ENCODE measurements at places on chromosomes 13 and 19. TPM values are rescaled to one million over a fixed set of nuclear protein-coding genes. Genes with fewer than 3 reads are reported as not detected.
A peak's percentile ranks its signal among the peaks of the same experiment; 100 is the strongest.

Gene PGPEP1
- polyA plus RNA-seq = 77.2 TPM

Gene GNG7
- 2.2 TPM for polyA plus RNA-seq

Gene DNAAF3
- 0.99 TPM for polyA plus RNA-seq

Gene LIPE
- polyA plus RNA-seq = 13.9 TPM

Gene RABAC1
- polyA plus RNA-seq = 82.4 TPM

Gene TRIM13
- 33.8 TPM for polyA plus RNA-seq

- no peak overlapping the region for H3K4me3 ChIP-seq
- no peak for DNase-seq
- H3K27ac ChIP-seq = no peak overlapping the region
- peaks cover 65% of the 10 kb centered on the region for H3K36me3 ChIP-seq
- H3K27me3 ChIP-seq = no peaks in the 10 kb centered on the region
- H3K4me1 ChIP-seq = peaks cover 7% of the 10 kb centered on the region
Measured at GRCh38 chr19:42198676-42199439, 18.6 kb downstream of the DEDD2 start.

DNA sequence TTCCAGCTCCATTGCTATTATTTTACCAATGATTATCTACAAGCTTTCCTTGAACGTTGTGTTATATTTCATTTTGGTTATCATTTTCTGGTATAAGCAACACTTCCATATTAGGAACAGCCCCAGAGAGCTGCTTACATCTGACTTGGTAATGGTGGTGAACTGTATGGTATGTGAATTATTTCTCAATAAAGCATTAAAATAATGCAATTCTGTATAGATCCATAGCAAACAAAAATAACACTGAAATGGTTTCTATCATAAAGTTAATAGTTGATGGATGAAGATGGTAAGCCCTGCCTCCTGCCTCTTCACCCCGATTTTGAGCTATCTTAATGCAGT lies 27.5 kb downstream of the GGACT start:
- no peak overlapping the region for H3K4me3 ChIP-seq
- H3K27ac ChIP-seq = no peak overlapping the region
- DNase-seq = no peak
- no peaks in the 10 kb centered on the region for H3K36me3 ChIP-seq
- H3K4me1 ChIP-seq = peaks cover 7% of the 10 kb centered on the region

DNA sequence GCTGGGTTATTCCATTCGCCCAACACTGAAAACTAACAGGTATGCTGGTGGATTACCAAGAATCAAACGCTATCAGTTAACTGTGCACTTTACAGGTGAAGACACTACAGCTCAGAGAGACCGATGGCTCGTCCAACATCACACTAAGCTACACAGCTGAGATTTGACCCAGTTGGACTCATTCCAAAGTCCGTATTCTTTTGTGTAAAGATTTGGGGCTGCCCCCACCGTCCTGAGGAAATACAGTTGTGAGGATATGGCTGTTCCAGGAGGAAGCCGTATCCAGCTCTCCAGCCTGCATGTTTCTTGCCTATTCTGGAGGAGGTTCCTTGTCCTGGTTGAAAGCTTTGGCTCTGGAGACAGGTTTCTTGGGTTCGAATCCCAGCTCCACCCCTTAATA lies 4.2 kb downstream of the ZSCAN5A start:
- H3K4me1 ChIP-seq = peaks cover 2% of the 10 kb centered on the region
- H3K4me3 ChIP-seq = no peak overlapping the region
- H3K27me3 ChIP-seq = no peaks in the 10 kb centered on the region
- no peak overlapping the region for H3K27ac ChIP-seq
- DNase-seq = no peak

DNA sequence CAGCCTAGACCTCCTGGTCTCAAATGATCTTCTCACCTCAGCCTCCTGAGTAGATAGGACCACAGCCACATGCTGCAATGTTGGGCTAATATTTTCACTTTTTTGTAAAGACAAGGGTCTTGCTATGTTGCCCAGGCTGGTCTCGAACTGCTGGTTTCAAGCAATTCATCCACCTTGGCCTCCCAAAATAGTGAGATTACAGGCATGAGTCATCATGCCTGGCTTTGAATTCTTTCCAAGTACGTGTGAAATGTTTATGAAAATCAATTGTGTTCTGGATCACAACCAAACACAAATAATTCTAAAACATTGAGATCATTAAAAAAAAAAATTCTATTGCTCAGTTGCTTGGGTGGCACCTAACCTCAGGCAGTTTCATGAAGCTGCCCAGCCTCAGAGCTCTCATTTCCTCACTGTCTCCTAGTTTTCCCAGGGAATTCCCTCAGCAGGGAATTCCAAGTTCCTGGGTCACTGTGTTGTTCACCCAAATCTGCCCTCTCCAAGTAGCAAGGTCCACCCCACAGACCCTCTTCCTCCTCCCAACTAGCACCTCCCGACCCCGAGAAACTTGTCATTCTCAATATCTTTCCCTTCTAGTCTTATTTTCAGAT lies 44.8 kb downstream of the ING1 start:
- peaks cover 3% of the 10 kb centered on the region for H3K27me3 ChIP-seq
- H3K36me3 ChIP-seq = no peaks in the 10 kb centered on the region
- H3K4me1 ChIP-seq = no peaks in the 10 kb centered on the region
- H3K27ac ChIP-seq = no peak overlapping the region

GRCh38 chr19:5074830-5075394 lies 106.0 kb downstream of the KDM4B start:
- no peak for DNase-seq
- H3K36me3 ChIP-seq = peaks cover 41% of the 10 kb centered on the region
- no peaks in the 10 kb centered on the region for H3K4me1 ChIP-seq
- no peak overlapping the region for H3K27ac ChIP-seq
- no peak overlapping the region for H3K4me3 ChIP-seq

GRCh38 chr13:40102360-40102727 lies 446.9 kb downstream of the COG6 start:
- no peak for DNase-seq
- no peak overlapping the region for H3K27ac ChIP-seq

DNA sequence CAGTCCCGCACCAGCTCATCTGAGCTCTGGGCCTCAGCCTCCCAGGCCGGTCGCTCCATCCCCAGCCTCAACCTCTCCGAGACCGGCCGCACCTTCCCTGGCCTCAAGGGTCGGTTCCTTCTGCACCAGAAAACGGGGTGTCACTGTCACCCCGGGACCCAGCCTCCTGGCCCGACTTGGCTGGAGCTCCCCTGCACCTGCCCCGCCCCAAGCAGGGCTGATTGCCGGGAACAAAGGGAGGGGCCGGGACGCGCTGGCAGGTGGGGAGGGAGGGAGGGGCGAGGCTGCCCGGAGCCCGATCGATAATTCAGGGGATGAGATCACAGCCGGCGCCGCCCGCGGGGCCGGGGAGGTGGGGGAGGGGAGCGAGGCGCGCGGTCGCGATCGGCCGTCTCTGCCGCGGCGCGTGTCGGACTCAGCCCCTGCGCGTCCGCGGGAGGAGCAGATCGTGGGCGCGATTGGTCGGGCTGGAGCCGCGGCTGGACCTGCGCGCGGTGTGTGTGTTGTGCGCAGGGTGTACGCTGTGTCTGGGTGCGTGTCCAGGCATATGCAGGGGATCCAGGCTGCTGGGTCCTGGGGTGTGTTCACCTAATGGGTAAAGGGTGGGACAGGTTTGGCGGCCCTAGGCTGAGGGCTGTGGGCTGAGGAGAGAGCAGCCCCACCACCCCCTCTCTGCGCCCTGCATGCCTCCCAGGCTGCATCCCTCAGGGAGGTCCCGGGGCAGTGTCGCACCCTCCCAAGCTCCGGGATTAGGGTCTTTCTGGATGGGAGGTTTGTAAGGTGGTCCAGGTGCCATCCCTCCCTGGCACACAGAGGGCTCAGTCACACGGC lies 1.1 kb upstream of the SHC2 start:
- DNase-seq = peak; percentile 86
- peak overlapping the region; percentile 38 for H3K4me3 ChIP-seq
- H3K4me1 ChIP-seq = peaks cover 10% of the 10 kb centered on the region

DNA sequence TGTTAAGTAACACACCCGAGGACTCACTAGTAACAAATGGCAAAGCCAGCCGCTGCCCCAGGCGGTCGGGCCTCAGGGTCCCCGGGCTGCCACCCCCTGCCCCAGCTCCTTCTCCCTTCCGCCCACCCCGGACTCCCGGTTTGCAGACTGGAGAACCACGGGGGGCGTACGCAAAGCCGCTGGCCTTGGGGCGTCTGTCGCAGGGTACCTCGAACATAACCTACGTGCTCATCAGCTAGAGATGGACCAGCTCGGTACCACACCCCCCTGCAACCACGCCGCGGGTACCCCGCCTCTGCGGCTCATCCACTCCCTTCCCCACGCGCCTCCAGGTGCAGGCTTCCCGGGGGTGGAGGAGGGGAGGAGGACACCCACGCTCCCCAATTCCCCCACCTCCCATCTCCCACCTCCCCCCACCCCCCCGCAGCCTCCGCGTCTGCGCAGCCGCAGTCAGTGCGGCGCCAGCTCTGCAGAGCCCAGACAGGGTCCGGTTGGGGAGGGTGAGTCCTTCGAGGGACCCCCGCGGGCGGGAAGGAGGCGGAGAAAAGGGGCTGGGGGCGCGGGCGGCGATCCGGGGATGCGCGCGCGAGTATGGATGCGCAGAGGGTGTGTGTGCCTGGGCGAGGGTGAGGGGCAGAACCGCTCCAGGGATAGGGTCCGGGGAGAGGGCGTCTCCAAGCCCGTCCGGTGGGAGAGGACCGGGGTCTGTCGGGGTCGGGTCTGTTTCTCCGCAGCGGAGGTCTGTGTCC lies at the start of gene SMIM17:
SMIM17 (plus strand) TSS at position 449 of the 749 bp plus-strand sequence. CDS start 2,509 bp downstream, outside the sequence.
- no peak for DNase-seq
- H3K36me3 ChIP-seq = no peaks in the 10 kb centered on the region
- H3K27me3 ChIP-seq = peaks cover 21% of the 10 kb centered on the region
- H3K27ac ChIP-seq = no peak within 1 kb of the TSS
- H3K4me1 ChIP-seq = no peaks in the 10 kb centered on the region
- no peak within 1 kb of the TSS for H3K4me3 ChIP-seq

DNA sequence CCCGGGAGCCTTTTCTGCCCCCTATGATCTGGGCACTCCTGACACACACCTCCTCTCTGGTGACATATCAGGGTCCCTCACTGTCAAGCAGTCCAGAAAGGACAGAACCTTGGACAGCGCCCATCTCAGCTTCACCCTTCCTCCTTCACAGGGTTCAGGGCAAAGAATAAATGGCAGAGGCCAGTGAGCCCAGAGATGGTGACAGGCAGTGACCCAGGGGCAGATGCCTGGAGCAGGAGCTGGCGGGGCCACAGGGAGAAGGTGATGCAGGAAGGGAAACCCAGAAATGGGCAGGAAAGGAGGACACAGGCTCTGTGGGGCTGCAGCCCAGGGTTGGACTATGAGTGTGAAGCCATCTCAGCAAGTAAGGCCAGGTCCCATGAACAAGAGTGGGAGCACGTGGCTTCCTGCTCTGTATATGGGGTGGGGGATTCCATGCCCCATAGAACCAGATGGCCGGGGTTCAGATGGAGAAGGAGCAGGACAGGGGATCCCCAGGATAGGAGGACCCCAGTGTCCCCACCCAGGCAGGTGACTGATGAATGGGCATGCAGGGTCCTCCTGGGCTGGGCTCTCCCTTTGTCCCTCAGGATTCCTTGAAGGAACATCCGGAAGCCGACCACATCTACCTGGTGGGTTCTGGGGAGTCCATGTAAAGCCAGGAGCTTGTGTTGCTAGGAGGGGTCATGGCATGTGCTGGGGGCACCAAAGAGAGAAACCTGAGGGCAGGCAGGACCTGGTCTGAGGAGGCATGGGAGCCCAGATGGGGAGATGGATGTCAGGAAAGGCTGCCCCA lies 8.5 kb upstream of the CEACAM7 start:
- H3K4me3 ChIP-seq = no peak overlapping the region
- H3K27ac ChIP-seq = no peak overlapping the region
- H3K36me3 ChIP-seq = no peaks in the 10 kb centered on the region

DNA sequence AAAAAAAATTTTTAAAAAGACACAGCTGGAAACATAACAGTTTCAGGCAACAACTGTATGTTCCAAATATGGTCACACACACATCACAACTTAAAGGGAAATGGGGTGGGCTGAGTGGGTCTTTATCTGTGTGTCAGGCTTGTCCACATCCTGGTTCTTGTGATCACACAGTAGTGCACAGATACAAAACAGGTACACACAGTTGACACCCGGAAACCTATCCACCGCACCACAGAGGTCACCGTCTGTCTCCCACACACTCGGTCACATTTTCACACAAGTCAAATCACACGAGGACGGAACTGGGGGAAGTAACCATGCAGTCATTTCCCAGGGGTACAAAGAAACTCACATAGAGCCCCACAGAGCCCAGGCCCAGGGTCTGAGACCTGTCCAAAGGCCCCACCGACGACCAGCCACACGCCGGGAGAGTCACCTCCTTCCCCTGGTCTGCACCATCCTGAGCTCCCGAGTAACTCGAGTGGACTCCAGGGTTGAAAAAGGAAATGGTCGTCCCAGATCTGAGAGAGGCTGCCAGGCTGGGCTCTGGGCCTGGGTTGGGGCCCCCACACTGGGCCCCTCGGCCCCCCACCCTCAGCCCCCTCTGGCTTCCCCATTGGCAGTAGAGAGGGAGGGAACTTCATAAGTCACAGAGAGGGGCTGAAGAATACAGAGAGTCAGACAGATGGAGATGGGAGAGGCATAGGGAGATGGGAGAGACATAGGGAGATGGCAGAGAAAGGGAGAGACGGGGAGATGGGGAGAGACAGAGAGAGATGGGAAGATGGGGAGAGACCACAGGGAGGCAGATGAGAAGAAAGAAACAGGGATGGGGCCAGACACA lies 1.3 kb upstream of the PPAN start:
- DNase-seq = peak; percentile 45
- H3K4me1 ChIP-seq = peaks cover 12% of the 10 kb centered on the region
- H3K4me3 ChIP-seq = peak overlapping the region; percentile 16
- H3K27ac ChIP-seq = peak overlapping the region; percentile 79
- no peaks in the 10 kb centered on the region for H3K27me3 ChIP-seq

DNA sequence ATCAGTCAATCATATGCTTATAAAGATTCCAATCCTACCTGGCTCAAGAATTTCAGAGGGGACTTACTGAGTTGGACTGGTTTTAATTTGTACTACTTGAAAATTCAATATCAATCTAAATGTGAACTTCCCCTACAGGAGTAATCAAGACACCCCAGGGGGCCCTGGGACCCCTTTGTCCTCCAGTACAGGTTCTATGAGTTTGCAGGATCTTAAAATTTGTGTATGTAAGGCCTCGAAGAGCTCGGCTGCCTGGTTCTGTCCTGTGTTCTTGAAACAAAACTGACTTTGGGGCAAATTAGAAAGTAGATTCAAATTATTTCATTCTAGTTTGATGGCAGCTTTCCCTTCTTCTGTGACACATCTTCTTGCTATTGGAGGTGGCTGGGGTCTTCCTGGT lies 261.3 kb downstream of the KCNRG start:
- no peak overlapping the region for H3K27ac ChIP-seq
- H3K4me1 ChIP-seq = no peaks in the 10 kb centered on the region
- DNase-seq = no peak
- H3K27me3 ChIP-seq = no peaks in the 10 kb centered on the region
- no peak overlapping the region for H3K4me3 ChIP-seq

DNA sequence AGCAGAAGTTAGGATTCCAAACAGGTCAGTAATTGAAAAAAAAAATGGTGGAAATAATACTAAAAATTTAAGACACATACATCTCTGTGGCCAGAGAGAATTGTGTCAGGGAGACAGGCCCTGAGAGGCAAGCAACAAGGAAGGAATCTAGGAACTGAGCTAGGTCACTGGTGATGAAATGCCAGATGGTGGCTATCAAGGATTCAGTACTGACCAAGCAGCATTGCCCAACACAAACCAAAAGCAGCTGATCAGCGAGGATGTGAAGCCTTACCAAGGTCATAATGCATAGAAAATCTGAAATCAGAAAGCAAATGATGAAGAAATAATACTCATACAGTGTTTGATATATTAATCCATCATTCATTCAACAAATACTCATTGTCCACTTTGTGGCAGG lies 905.0 kb downstream of the GPC5 start:
- no peaks in the 10 kb centered on the region for H3K27me3 ChIP-seq
- H3K36me3 ChIP-seq = no peaks in the 10 kb centered on the region
- DNase-seq = no peak
- no peak overlapping the region for H3K4me3 ChIP-seq
- H3K4me1 ChIP-seq = no peaks in the 10 kb centered on the region

Data from large intestine (tissue), 12 donors.